ENCODE measurements at places on chromosomes 16 and 17. TPM values are rescaled to one million over a fixed set of nuclear protein-coding genes. Genes with fewer than 3 reads are reported as not detected.

GRCh38 chr17:82603981-82604448 is 44.2 kb downstream of the WDR45B start:
- no peak for DNase-seq

Gene UQCRC2
- total RNA-seq, result 207 TPM

DNA sequence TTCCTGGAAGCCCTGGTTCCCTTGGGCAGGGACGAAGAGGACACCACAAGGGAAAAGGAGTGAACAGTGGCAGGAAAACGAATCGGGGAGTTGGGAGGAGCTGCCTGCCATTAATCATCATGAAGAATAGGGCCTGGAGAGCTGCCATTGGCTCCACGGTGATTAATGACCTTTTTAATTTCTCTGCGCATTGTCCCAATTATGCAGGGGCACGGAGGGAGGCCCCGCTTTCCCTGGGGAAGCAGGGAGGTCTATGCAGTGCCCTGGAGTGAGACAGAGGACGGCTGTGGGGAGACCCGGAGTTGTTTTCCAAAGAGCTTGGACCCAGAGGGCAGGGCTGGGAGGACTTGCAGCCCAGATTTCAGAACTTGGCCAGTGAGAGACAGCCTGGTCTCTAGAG is 338.9 kb upstream of the C16orf82 start:
- no peak for DNase-seq

GRCh38 chr17:60149691-60150582 is at the start of gene CA4:
Gene CA4, plus strand, starts transcription at chr17:60149973. Its CDS starts 62 bp downstream, at chr17:60150035.
- DNase-seq, result no peak

DNA sequence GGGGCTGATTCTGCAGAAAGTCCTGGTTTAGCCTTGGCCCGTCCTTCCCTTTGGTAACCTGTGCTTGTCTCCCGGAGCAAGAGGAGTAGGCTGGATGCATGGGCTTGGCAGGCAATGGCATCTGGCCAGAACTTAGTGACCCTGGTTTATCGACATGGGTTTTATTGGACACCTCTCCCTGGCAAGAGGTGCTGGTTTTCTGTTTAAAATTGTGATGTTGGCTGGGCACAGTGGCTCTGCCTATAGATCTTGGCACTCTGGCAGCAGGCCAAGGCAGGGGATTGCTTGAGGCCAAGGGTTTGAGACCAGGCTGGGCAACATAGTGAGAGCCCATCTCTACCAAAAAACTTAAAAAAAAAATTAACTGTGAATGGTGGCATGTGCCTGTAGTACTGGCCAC is 31.2 kb downstream of the SLC12A3 start:
- DNase-seq, result no peak

Gene METTL9
- total RNA-seq, result 67.6 TPM

Gene CRYM
- total RNA-seq, result 1.6 TPM

GRCh38 chr17:11554542-11554941 is 43.7 kb upstream of the DNAH9 start:
- no peak for DNase-seq

Gene GNG13
- total RNA-seq, result not detected

Gene ITGAL
- total RNA-seq, result not detected

GRCh38 chr16:64132759-64133361 is 989.0 kb downstream of the CDH11 start:
- DNase-seq, result no peak

Data from MCF 10A (cell line).